ENCODE measurements at places on chromosomes 6 and 20. TPM values are rescaled to one million over a fixed set of nuclear protein-coding genes. Genes with fewer than 3 reads are reported as not detected.

The SPATA25 gene
- total RNA-seq, result 1.0 TPM

The NRN1 gene
- not detected for total RNA-seq

The EYA2 gene
- total RNA-seq, result not detected

The CLDN20 gene
- not detected for total RNA-seq

The NRSN1 gene
- not detected for total RNA-seq

The SPATS1 gene
- total RNA-seq, result 8.4 TPM

The SLC9A8 gene
- 3.6 TPM for total RNA-seq

The DSP gene
- total RNA-seq, result 161 TPM

The CTCFL gene
- total RNA-seq, result 0.03 TPM

The FAM50B gene
- not detected for total RNA-seq

DNA sequence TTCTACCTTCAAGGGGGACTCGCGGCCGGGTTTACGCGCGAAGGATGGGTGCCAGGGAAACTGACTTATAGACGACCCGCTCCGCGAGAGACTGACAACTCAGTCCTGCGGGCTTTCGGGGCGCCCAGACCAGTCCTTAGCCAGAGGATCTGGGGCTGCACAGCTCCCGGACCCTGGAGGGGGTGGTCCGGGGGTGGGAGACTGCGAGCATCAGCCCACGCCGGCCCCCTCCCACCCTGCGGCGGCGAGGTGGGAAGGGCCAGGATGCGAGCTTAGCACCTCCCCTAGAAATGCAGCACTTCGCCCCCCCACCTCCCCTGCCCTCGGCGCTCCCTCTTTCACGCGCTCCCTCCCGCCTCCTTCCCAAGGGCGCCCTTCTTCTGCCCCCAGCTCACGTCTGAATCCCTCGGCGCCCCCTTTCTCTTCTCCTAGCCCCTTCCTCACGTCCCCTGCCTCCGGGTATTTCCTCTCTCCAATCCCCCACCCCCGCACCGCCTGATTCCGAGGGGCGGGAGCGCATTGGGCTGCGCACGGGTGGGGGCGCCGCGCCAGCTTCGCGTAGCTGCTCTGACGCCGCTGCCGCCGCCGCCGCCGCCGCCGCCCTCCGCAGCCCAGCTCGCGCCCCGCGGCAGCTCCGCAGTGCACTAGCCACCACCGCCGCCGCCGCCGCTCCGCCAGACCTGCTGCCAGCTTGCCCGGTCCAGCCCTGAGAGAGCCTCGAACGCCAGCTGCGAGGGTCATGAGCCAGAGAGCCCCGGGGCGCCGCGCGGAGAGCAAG, at the start of gene SLC32A1:
Gene SLC32A1 (plus strand): TSS at position 639 of the 778 bp plus-strand sequence. CDS start 239 bp downstream, outside the sequence.
- no peak for DNase-seq

- no peak for DNase-seq
Measured at GRCh38 chr6:22828179-22829062, 259.1 kb downstream of the HDGFL1 start.

- no peak for DNase-seq
Measured at GRCh38 chr6:37570482-37571133, 70.9 kb upstream of the CCDC167 start.

- DNase-seq, result no peak
Measured at GRCh38 chr6:45812922-45813321, 202.7 kb downstream of the CLIC5 start.

GRCh38 chr6:130425537-130425936, 59.7 kb downstream of the TMEM200A start:
- DNase-seq, result no peak

DNA sequence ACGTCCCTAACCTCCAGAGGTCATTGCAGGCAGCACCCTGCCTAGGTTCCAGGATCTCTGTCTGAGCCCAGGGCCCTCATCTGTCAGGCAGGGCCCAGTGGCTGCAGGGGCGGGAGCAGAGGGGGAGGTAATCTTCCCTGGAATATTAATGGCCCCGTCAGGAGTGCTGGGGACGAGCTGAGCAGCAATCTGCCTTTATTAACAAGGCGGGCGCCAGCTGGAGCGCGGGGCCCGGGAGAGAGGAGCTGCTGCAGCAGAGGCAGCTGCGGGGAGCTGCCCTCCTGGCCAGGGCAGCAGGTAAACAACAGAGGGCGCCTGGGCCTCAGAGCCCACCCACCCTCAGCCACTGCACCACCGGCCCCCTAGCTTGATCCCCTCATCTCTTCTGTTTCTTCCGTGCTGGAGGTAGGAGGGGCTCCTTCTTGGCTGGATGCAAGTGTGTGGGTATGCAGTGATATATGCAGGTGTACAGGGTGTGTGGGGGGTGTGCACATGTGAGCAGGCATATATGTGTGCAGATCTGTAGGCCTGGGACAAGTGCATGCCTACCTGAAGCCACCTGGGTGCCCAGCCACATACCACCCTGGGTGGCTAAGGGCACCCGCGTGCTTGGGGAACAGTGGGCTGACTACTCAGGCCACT, 131.8 kb upstream of the MLN start:
- no peak for DNase-seq

DNA sequence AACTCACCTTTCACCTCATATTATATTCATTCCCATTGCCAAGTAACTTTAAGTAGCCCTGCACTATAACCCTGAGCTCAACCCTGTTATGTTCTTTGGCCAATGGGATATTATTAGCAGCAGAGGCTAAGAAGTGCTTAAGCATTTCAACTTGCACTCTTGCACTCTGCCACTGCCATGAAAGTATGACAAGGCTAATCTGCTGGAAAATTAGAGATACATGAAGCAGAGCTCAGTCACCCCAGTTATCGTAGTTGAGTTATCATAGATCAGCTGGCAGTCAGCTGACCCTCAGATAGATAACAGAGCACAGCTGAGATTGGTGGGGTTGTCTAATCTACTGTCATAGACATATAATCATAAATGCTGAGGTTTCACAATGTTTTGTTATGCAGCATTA, 209.4 kb upstream of the RUNX2 start:
- no peak for DNase-seq

GRCh38 chr6:149484733-149485700, at the start of gene ZC3H12D:
Gene ZC3H12D, minus strand, starts transcription at chr6:149485014. Its CDS starts 10,471 bp downstream, at chr6:149474543.
- DNase-seq, result no peak

- DNase-seq, result no peak
Measured at GRCh38 chr20:9015984-9016324, 52.9 kb upstream of the PLCB4 start.

- DNase-seq, result no peak
Measured at GRCh38 chr6:125046107-125046925, 84.1 kb downstream of the RNF217 start.

- peak; percentile 68 for DNase-seq
Measured at GRCh38 chr6:110878751-110879522, 4.4 kb downstream of the AMD1 start.

GRCh38 chr20:58268936-58269619, 40.4 kb upstream of the RAB22A start:
- no peak for DNase-seq

DNA sequence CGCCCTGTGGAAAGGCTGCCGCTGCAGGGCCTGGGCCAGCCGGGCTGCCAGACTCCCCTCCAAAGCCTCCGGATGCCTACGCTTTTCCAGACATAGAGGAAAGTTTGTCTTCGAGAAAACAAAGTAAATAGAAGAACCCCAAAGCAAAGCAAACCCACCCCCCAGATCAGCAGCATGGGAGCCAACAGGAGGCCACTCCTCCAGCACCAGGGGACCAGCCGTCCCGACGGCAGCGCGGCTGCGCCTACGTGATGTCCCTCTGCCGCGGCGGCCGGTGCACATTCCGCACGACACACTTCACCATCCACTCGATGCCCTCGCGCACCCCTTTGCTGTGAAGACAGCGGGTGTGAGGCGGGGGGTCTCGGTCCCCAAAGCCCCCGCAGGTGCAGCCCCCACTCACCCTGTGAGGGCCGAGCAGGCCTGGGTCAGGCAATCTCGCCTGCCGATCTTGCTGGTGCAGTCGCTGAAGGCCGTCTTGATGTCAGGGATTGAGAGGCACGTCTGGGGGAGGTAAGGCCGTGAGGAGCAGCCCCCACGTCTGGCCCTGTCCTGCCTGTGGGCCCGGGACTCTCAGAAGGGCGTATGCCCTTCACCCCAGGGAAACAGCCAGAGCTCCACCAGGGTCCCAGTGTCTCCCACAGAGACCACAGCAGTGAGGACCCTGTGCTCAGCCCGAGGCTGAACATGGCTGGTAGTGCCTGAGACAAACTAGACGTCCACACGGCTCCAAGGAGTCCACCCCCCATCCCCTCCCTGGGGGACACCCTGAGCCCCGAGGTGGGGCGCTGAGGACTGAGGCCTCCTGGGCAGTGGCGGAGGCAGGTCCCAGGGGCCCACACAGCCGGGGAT, 4.0 kb downstream of the TNFRSF6B start:
- no peak for DNase-seq

GRCh38 chr6:158303210-158303731, 9.0 kb upstream of the TULP4 start:
- no peak for DNase-seq

DNA sequence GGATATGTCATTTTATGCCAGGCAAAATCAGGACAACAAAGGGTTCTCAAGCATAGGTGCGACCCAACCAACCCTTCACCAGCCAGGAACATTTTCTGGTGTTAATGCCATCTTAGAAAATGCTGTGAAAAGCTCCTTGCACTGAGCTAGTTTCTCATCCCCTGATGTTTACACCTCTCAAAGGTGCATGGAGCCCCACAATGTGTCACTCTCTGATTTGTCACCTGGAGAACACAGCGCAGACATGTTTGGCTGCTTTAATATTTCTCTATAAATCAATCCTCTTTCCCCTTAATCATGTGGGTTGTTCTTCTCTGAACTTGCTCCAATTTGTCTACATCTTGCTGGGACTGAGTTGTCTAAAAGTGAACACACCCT, 244.3 kb downstream of the TSHZ2 start:
- no peak for DNase-seq

DNA sequence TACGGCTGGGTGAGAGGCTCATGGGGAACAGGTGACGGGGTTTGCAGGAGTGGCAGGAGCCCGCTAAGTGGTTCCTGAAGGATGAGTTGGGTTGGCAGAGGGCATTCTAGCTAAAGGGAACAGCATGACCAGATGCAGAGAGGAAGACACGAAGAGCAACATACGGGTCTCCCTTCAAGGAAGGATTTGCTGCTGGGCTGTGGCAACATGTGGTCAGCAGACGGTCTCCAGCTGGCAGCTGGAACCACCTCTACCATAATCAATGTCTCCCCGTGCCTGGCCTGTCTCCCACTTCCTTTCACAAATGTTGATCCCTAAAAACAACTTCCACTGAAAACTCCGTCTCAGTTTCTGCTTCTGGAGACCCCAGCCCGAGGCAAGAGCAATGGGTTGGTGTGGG, 80.6 kb upstream of the SULF2 start:
- no peak for DNase-seq

DNA sequence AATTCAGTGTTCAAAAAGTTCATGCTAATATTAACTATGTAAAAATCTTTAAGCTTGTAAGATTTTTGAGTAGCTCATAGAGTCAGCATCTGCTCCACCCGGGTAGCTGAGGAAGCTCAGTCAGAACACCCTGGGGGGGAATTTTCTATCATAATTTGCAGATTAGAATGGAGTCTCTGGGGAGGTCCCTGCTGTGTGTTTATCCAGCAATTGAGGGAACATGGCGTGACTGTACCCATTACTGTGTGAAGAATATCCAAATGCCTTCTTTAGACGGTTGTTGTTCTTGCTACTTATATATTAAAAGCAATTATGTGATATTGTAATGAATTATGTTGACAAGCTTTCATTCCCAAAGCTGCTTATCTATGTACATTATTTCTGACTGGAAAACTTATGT, 64.8 kb downstream of the AIG1 start:
- DNase-seq, result no peak

- no peak for DNase-seq
Measured at GRCh38 chr6:165662041-165662748, 846 bp downstream of the PDE10A start.

GRCh38 chr6:146071781-146072180, 42.9 kb downstream of the GRM1 start:
- peak; percentile 57 for DNase-seq

- no peak for DNase-seq
Measured at GRCh38 chr6:3997177-3997770, 81.7 kb downstream of the FAM217A start.

DNA sequence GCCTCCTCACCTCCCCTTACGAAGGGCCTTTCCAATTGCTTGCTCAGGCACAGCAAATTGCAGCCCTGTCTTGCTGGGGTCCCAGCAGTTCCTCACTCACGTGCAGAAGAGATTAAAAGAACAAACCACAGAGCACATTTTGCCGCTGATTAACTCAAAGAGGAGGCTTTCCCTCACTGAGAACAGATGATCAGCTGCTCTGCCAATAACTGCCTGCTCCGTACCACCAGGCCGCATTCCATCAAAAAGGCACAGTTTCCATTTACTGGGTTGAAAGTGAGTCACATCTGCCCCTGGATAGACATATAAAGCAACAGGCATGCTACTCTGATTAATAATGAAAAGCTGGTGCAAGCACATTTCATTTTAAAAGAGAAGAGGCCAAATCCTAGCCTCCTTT, 446.8 kb downstream of the PTPRT start:
- DNase-seq, result no peak

GRCh38 chr6:159989492-159990480, 20.9 kb downstream of the IGF2R start:
- no peak for DNase-seq

GRCh38 chr20:49460916-49461315, 21.6 kb downstream of the KCNB1 start:
- DNase-seq, result peak; percentile 41

GRCh38 chr6:149513915-149514314, 29.1 kb upstream of the ZC3H12D start:
- no peak for DNase-seq

GRCh38 chr6:36847152-36847551, 7.9 kb upstream of the CPNE5 start:
- no peak for DNase-seq

DNA sequence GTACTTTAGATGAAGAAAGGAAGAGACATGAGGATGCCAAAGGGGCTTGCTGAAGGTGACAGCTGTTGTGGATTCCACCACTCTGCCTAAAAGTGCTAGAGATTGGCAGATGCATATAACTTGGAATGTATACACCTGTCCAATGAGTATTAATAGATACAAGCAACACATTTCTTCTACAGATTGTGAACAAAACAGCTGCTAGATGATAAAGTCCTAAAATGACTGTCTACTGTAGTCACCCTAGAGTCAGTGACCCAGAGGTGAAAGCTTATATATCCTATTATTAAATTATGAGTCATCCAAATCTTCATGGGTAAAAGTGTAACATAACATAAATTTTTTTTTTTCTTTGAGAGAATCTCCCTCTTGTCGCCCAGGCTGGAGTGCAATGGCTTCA, 5.2 kb downstream of the RNF217 start:
- DNase-seq, result no peak
